ENCODE measurements at places on chromosomes 11 and 22. TPM values are rescaled to one million over a fixed set of nuclear protein-coding genes. Genes with fewer than 3 reads are reported as not detected.

Gene GRAP2
- 3.5 TPM for total RNA-seq

Gene GP1BB
- total RNA-seq, result not detected

Gene DNAJB7
- not detected for total RNA-seq

Gene ANKK1
- not detected for total RNA-seq

Gene SPDYC
- not detected for total RNA-seq

Gene OR51I1
- total RNA-seq, result not detected

Gene SAA4
- not detected for total RNA-seq

Gene SEZ6L
- total RNA-seq, result 0.08 TPM

Gene OTOG
- total RNA-seq, result not detected

Gene MCAT
- total RNA-seq, result 15.5 TPM

Gene MYBPC3
- total RNA-seq, result 2,397 TPM

Gene AP5B1
- 6.1 TPM for total RNA-seq

GRCh38 chr11:3080104-3080503 is 22.9 kb upstream of the CARS1 start:
- DNase-seq, result no peak

GRCh38 chr11:125286486-125286885 is 121.9 kb downstream of the PKNOX2 start:
- DNase-seq, result no peak

DNA sequence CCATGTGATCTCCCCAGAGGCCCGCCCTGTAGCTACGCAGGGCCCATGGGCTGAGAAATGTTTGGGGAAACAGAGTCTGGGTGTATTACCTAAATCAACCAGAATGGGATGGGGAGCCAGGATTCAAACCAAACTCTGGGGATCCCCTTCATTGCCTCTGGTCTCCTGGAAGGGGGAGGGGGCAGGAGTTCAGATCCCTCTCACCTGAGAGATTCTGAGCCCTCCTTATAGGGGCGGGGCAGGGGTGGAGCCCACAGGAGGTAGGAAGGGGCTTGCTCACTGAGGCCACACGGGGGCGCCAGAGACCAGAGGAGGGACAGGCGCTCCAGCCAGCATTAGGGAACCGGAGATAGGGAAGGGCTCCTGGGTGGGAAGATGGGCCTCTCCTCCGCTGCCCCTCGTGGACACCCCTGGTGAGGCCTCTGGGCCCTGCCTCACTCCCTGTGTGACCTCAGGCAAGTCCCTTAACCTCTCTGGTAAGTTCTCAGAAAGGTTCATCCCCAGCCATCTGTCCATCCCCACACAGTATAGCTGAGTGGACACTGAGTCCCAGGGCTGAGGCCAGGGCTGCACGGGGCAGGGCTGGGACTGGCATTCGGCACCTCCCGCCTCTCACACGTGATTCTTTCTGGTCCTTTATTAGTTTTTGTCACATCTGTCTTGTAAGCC is 2.7 kb upstream of the CDC42BPG start:
- DNase-seq, result peak; percentile 95

GRCh38 chr11:114953039-114953438 is 274.7 kb downstream of the NXPE2 start:
- DNase-seq, result no peak

DNA sequence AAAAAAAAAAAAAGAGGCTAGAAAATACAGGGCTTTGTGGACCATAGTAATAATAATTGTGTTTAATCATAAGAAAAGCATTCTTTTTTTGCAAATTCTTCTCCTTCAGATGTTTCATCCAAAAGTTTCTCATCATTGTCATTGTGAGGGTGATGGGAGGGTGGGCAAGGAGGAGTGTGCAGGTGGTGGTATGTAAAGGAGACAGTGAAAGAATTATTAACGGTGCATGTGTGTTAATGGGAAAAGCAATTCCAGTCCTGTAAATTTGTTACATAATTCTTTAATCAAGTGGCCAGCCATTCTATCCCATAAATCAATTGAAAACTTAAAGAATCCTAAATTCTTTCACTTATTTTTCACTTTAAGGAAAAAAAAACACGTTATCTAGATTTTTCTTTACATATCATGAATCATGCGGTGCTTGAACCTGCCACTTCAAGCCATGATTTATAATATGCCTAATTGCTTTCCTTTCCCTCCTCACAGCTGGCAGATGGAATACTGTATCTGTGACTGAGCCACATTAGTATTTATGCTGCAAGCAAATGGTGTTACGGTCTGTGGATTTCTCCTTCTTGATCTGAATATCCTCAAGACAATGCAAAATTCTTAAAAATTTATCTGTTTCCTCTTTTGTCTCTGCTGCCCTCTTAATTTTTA is 318.5 kb downstream of the JRKL start:
- no peak for DNase-seq

GRCh38 chr11:10655227-10655626 is 38.3 kb downstream of the IRAG1 start:
- no peak for DNase-seq

DNA sequence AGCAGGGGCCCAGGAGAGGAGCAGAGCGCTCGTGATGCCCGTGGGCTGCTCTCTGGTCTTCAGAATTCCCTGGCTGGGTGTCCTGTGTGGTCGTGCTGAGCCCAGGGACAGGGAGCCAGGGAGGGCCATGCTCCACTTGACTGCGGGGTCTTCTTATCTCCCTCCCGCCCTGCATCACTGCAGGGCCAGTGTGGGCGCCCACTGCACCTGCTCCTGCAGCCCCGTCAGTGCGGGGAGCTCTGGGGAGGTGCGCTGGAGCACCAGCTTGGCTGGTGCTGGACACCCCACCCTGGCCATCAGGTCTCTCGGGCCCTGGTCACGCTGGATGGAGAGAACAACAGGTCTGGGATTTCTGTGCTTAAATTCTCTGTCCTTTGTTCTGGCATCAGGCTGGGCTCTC is 31.8 kb downstream of the B3GAT1 start:
- DNase-seq, result peak; percentile 30

GRCh38 chr11:112453601-112454577 is 193.2 kb upstream of the PLET1 start:
- no peak for DNase-seq

DNA sequence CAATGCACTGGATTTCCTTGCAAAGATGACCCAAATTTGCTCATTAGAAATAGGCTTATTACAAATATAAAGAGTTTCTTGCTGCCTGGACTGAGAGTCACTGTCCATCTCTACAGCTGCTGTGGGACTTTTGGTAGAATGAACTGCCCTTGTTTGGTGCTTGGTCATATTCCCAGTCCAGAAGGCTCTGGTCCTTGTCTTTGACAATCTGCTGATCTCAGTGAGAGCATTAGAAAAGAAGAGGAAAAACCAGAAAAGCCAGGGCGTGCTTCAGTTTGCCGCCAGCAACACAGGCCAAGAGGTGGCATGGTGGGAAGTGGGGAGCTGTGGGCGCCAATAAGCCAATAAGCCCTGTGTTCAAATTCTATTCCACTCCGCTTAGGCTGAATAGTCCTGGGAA is 48.2 kb upstream of the PARVA start:
- no peak for DNase-seq

GRCh38 chr11:46238967-46239800 is 38.3 kb upstream of the CREB3L1 start:
- peak; percentile 94 for DNase-seq

DNA sequence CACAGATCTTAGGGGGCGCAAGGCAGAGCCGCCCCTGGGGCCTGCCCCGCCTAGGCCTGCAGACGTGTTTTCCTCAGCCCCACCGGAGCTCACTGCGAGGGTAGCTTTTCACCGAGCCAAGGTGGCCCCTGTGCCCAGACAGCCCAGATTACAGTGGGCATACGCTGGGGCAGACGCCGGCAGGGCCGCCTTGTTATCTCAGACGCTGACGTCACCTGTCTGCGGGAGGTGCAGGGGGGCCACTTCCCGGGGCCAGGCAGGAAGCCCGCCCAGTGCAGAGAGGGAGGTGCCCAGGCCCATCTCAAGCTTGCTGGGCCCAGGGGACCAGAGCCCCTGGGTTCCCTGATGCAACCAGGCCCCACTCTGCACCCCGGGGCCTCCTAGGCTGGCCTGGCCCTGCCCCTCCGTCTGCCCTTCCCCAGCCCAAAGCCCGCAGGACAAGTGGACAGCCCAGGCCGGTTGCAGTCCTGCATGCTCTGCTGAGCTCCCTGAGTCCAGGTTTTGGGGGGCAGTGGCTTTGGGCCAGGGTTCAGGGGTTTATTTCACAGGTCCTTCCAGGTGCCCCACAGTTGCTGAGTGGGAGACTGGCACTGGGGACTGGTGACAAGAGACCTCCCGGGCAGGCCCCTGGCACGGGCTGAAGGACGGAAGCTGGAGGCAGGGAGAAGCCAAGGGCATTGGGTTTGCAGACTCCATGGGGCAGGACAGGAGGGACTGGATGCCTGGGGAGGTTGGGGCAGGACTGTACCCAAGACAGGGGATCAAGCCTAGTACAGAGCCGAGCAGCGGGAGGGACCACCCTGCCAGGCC is 38.6 kb downstream of the IGF2 start:
- DNase-seq, result peak; percentile 73

DNA sequence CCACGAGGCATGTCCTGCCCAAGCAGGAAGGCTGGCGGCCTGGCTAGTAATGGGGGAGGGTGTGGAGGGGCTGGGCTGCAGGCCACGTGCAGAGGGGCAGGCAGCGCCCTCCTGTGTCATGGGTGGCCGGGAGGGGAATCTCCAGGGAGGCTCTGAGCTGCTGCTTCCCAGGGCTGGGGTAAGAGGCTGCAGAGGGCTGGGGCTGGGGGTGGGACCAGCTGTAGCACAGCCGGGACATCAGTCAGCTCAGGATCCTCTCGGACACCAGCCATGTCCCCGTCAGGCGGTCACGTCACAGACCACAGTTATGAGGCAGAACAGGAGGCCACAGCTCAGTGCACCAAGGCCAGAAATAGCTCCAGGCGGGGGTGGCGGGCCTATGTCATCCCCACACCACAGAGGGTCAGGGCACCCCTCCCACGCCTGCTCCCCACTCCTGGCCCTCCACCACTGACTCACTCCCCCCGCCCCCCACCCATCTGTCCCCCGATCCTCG is 21.1 kb downstream of the RTN4R start:
- DNase-seq, result no peak

DNA sequence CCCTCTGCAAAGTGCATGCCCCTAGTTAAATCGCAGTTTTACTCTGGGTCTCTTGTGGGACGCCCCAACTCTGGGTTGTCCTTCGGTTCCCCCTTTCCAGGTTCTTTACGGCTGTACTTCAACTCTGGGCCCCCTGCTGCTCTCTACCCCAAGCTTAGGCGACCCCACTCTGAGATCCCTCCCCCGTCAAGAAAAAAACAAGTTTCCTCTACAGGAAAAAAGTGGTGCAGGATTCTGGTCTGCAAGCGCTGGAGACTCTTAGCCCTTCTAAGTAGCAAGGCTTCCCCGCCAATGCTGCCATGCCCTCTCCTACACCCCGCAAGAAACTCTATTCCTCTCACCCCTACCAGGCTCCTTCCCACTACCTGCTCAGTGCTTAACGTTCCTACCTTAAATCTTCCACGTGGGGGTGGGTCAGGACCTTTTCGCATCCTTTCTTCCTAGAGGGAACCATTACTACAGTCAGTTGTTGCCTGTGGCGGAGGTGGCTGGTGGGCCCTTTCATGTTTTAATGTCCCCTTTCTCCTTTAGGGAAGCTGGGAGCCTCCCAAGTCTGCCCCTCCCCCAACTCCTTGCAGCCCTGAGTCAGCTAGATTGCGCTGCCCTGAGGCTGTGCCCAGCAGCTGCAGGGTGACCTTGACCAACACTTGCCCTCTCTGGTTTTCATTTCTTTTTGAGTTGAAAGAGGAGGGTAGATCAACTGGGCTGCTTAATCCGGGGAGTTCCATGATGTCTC is 1.4 kb downstream of the NEFH start:
- DNase-seq, result no peak

GRCh38 chr11:113247966-113248365 is 66.4 kb upstream of the TTC12 start:
- DNase-seq, result no peak

DNA sequence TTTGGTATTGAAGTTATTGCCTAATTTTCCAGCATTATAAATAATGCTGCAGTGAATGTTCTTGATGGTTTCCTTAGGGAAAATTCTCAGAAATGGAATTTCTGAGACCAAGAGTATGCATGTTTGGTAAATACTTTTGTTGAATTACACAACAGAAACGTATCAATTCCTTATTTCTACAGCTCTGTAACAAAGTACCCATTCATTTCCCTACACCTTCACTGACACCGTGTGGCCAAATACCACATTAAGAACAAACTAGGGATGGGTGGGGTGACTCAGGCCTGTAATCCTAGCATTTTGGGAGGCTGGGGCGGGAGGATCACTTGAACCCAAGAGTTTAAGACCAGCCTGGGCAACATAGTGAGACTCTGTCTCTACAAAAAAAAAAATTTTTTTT is 21.8 kb downstream of the MCAM start:
- no peak for DNase-seq

GRCh38 chr11:15965562-15966250 is 390.6 kb downstream of the SOX6 start:
- DNase-seq, result no peak

- DNase-seq, result no peak
These were observed 14.7 kb upstream of the PDE2A start for GRCh38 chr11:72688929-72689328.

- DNase-seq, result peak; percentile 96
These were observed 61.1 kb downstream of the ST3GAL4 start for GRCh38 chr11:126416542-126417090.

DNA sequence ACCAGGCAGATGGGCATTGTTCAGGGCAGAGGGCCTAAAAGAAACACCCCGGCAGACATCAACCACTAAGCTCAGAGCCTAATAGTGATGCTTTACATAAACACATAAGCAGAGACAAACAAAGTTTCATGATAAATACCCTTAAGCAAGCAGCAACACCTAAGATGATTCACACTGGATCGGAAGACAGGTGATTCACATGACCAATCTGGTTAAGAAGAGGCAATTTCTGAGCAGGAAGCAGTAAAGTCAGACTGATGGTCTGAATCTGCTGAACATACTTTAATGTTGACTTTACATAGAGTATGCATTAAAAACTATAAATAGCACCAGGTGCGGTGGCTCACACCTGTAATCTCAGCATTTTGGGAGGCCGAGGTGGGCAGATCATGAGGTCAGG is 56.1 kb downstream of the SYN3 start:
- no peak for DNase-seq

GRCh38 chr11:46149342-46149741 is 28.1 kb upstream of the PHF21A start:
- DNase-seq, result no peak

DNA sequence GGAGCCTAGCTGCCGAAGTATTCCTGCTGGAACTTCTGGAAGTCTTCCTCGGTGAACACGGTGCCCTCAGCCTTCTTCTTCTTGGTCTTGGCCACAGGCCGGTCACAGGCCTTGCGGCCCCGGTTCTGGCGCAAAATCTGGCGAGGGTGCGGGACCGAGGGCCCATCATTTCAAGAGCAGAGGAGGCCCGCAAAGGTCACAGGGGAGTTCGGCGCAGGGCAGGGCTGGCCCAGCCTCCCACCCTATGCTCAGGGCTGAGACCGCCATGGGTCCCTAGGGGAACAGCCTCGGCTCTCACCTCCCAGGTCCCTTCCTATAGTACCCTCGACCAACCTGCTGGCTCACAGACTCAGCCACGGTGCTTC is 3.1 kb downstream of the RPS19BP1 start:
- DNase-seq, result peak; percentile 69

- DNase-seq, result no peak
These were observed 7.2 kb downstream of the GRK2 start for GRCh38 chr11:67273260-67273990.
